ENCODE measurements at places on chromosomes 2 and 18.

DNA sequence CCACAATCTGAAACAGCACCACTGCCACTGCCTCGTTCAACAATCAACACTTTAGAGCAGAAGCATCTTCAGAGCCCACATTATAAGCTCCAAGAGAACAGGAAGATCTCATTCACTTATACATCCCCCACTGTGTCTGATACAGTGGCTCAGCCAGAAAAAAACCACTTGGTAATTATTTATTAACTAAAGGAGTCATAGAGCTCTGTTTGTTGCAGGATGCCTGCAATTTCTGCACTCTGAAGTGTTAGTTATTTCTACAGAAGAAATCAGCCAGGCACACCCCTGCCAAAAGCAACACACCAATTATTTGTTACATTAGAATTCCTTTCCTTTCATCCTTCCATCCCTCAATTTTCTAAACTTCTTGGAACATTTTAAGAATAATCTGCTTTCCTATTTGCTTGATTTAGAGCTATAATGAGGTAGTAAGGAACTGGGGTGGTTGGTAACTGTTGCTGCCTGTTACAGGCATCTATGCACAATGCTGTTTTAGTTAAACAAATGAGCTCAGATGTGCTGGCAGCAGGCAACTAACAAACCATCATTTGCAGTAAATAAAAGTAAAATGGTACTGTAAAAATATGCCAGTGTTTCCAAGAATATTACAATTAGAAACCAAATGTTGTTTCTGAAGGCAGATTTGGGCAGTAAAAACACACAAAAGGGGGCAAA, 59.9 kb downstream of the DYM start:
- DNase-seq: no peak

DNA sequence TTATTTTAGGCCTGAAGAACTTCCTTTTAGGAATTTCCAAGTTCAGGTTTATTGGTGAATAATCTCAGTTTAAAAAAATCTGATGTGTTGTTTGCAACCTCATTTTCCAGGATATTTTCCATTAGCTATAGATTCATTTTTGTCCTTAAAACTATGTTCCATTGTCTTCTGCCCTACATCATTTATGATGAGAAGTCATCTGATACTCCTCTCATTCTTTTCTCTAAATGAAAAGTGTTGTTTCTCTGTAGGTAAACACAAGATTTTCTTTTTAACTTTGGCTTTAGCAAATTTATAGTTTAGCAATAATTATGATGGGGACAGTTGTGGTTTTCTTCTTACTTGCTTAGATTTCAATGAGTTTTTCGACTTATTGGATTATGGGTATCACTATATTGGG, 427.3 kb downstream of the DCDC2C start:
- no peak for DNase-seq

DNA sequence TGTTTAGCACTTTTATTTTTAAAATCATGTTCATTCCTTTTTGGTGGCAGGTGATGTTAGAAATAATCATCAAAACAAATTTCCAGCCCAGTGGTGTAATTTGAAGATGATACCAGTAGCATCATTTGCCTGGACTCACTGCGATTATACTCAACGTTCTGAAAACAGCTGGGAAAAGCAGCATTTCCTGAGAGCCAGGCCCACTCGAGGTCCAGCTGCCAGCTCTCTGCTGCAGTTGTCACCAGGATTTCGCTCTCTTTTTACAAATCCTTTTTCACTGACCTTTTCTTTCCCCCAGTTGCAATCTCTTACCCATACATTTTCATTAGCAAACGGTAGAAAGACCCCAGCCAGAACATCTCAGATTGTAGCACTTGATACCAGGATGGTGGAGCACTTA, 110.6 kb upstream of the LYPD1 start:
- no peak for DNase-seq

GRCh38 chr2:182541268-182541667, 114.4 kb upstream of the PDE1A start:
- DNase-seq: no peak

GRCh38 chr18:34734056-34734455, 24.0 kb downstream of the DTNA start:
- DNase-seq: no peak

DNA sequence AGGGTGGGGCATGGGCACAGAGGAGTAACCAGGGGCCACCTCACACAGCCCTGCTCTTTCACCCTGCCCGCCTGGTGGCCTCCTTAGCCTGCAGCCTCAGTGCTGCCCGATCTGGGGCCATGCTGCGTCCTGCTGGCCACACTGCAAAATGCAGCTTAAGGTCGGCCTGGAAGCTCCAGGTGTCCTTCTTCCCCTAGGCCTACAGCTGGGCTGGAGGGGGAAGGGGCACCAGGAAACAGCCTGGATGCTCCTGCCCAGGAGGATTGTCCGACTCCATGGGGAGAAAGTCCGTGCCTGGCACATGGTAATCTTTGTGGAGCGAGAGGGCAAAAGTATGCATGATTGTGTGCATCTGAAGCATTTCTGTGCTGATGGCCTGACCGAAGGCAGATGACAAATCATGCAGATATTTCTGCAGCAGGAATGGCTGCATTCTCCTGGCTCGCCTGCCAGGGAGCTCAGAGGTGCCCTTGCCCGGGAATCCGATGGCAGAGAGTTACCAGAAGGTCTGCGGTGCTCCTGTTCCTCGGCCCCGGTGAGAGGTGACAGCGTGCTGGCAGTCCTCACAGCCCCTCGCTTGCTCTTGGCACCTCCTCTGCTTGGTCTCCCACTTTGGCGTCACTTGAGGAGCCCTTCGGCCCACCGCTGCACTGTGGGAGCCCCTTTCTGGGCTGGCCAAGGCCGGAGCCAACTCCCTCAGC, 12.8 kb upstream of the ALPP start:
- no peak for DNase-seq

DNA sequence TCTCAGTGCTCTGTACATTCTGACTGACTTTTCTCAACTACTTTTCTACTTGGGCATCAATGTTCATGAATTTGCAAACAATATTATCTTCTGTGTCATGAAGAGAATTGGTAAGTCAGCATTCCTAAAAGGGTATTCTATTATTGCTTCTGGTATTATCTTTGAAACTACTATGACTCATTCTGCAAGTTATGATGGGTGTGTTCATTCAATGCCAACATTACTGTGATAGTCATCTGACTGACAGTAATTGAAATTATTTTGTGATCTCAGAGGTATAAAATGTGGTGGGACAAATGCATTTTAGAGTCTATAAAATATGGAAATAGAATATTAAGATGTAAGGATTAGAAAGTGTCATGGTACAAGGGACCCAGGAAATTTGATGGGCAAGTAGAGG, 736.0 kb upstream of the CELF4 start:
- DNase-seq: no peak

DNA sequence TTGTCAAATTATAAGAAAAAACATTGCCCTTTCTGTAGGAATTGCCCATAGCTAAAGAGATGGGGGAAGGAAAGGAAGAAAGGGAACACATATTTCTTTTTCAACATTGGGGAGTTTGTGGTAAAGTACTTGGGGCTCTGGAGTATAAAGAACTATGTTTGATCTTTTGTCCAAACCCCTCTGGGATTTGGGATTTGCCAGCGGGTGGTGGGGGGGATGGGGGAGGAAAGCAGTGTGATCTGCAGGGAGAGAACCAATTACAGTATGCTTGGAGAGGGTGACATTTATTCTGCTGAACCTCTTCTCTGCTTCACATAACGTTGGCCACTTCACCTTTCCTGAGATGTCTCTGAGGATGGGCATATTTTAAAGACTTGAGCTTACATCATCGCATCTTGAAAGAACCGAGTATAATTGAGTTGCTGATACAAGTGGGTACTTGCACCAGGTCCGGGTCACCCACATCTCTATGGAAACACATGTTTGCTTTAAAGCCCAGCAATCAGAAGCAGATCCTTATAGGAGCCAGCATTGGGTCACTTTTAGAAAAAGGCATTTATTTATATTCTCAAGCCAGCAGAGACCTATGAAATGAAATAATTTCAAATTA, 73.1 kb downstream of the SPATS2L start:
- DNase-seq: no peak

DNA sequence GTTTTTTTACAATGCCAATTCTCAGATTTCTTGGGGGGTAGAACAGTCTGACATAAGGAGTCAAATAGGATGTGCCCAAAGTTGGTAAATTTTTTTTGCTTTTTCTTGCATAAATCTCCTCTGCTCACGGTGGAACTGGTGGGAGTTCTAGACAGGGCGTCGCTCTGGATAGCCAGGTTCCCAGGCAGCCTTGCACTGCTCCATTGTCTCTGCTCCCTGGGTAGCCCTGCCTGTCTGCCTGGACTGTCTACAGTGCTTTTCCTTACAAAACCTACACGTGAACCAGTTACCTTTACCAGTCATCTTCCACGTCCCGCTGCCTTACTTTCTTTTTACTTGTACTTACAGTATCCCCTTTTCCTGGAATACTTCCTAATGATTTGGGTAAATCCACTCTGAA, 117.1 kb downstream of the ZNF407 start:
- DNase-seq: no peak

- DNase-seq: no peak
Observed at GRCh38 chr18:14943486-14943885, 195.5 kb downstream of the ANKRD30B start.

- DNase-seq: no peak
Observed at GRCh38 chr2:37800176-37800858, 124.8 kb upstream of the RMDN2 start.

- peak; percentile 94 for DNase-seq
Observed at GRCh38 chr2:27211943-27212625, at the start of the genes ATRAID and SLC5A6. ATRAID (plus strand) TSS chr2:27212041; CDS start chr2:27212369, 328 bp downstream. SLC5A6 (minus strand) TSS chr2:27212268; CDS start chr2:27207650, 4,618 bp downstream.

- DNase-seq: no peak
Observed at GRCh38 chr2:51025906-51026555, 5.9 kb downstream of the NRXN1 start.

DNA sequence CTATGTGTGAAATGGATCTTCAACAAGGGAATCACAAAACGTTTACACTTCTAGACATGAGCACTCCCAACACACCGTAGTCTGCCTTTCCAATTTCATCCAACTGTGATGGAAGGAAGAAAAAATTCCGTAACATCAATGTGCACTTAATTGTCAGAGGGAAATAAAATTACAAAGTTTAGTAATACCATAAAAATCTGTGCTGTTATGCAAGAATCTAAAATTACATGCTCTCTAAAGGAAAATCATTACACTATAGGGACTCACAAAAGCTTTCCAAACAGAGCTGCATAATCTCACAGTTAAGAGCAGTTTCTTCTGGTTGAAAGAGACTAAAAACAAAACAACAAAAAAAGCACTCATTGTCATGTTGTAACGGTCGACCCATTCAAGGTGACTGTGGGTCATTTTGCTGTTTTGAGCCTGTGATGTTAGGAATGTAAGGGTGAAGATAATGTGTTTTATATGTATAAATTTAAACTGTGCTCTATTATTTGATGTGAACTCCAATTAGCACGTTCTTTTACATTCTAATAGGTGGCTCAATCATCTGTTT, 698.0 kb downstream of the TDRD15 start:
- DNase-seq: no peak

All from left ventricle myocardium superior (tissue), 1 donor.